SJSA1 (cell line): ENCODE measurements at places on chromosomes 4 and X. TPM values are rescaled to one million over a fixed set of nuclear protein-coding genes. Genes with fewer than 3 reads are reported as not detected.

- no peak for DNase-seq
These were observed 1461.7 kb downstream of the ADGRL3 start for GRCh38 chr4:62661821-62662220.

GRCh38 chr4:53688186-53688790, 97.0 kb upstream of the LNX1 start:
- DNase-seq: peak; percentile 94

Gene RAB33A
- 0.32 and 0.75 TPM in 2 replicates for total RNA-seq

DNA sequence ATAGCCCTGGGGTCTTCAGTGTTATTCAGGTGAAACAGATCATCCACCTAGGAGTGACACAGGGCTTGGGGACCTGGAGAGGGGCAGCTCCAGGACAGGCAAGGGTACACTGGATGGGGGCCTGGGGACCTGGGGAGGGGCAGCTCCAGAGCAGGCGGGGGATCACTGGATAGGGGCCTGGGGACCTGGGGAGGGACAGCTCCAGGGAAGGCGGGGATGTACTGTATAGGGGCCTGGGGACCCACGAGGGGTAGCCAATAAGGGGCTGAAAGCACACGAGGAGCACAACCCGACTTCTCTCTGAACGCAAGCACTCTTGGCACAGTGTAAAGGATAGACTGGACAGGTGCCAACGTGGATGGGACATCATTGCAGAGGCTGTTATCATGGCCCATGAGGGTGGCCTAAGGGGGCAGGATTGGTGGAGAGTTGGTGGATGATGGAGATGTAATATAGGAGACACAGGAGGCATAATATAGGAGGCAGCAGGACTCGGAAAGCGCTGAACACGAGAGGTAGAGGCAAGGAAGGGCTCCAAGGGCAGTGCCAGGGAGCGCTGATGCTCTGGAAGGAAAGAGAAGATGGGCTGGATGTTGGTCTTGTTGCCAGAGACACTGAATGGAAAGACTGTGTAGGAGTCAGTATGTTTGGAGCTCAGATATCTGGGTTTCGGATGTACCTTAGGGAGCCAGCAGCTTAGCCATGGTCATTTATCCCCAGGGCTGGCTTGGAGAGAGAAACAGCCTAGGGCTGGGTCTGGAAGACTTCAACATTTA, 37.9 kb upstream of the FGFBP2 start:
- no peak for DNase-seq

Gene SATL1
- 0.18 TPM in 1 of 2 replicates, not detected in the other for total RNA-seq
